ENCODE measurements at places on chromosomes 5 and 9. TPM values are rescaled to one million over a fixed set of nuclear protein-coding genes. Genes with fewer than 3 reads are reported as not detected.

Gene TAF11L10
- not detected for total RNA-seq

Gene CNTFR
- total RNA-seq, result 0.12 TPM

Gene STK32A
- total RNA-seq, result 0.82 TPM

Gene IER5L
- total RNA-seq, result 49.8 TPM

Gene FOXD4
- total RNA-seq, result 0.23 TPM

Gene CSF1R
- total RNA-seq, result not detected

Gene ENG
- total RNA-seq, result 10.4 TPM

Gene ZNF879
- 3.6 TPM for total RNA-seq

Gene FGFR4
- 0.12 TPM for total RNA-seq

Gene TAS2R1
- total RNA-seq, result not detected

Gene GCNT1
- 3.0 TPM for total RNA-seq

Gene TARS1
- total RNA-seq, result 316 TPM

Gene TPM2
- total RNA-seq, result 1,197 TPM
